ENCODE measurements at places on chromosomes 7 and 10. TPM values are rescaled to one million over a fixed set of nuclear protein-coding genes. Genes with fewer than 3 reads are reported as not detected.

The C10orf90 gene
- not detected for total RNA-seq

GRCh38 chr7:132471515-132471914, 104.8 kb downstream of the PLXNA4 start:
- no peak for DNase-seq

DNA sequence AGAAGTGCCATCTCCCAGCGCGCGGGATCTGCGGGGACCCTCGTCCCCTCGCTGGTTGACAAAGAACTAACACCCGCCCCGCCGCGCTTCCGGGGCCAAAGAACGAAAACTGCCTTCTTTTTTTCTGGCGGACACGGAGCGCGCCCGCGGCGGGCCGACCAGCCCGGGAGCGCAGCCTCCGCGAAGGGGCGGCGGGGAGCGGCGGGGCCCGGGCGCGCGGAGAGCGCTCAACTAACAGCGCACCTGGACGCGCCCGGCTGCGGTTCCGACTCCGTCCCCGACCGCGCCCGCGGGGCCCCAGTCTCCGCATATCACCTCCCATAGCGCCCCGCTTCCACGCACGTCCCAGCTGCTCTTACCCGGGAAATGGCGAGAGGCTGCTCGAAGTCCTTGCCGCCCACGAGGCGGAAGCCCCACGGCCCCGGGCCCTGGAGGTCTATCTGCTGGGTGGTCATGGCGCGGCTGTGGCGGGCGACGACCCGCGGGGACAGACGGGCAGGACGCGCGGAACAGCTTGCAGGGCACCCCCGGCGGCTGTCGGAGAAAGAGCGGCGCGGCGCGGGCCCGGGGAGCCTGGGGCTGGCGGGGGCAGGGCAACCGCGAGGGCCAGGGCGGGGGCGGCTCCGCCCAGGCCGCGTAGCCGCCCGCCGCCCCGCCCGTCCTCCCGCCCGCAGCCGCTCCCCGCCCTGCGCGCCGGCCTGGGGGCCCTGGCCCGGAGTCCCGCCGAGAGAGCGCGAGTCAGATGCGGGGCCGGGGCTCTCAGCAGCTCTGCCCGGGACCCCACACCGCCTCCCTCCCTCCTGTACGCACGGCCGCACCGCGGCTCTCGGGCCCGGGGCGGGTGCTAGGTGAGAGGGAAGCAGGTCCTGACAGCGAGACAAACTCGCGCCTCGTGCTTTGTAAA, at the start of gene PDLIM1:
Gene PDLIM1, minus strand, starts transcription at position 543 of the 904 bp plus-strand sequence. Its CDS starts 88 bp downstream, at position 455.
- DNase-seq = peak; percentile 84

GRCh38 chr7:25171071-25171470, 46.0 kb upstream of the CYCS start:
- no peak for DNase-seq

The CALY gene
- not detected for total RNA-seq

The MBL2 gene
- not detected for total RNA-seq
